ENCODE measurements at places on chromosomes 16 and 17.

- DNase-seq: no peak
Measured at GRCh38 chr17:60098578-60098977, 19.9 kb upstream of the HEATR6 start.

DNA sequence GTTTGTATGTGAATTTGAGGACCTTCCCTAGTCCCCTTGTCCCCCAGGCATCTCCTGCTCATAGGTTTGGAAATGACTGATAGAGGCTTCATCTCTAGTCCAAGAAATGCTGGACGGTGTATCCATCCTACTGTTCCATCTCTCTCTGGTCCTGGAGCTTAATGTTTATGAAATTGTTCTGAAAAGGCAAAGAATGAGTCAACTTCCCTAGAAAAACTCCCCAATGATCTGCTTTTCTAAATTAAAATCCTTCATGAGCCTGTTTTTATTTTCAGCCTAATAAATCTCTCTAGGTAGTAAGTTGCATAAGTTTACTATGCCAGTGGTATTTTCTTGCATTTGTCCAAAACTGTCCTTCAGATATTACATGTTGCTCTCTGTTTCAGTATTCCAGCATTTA lies 2.1 kb upstream of the IGSF6 start:
- DNase-seq: no peak

DNA sequence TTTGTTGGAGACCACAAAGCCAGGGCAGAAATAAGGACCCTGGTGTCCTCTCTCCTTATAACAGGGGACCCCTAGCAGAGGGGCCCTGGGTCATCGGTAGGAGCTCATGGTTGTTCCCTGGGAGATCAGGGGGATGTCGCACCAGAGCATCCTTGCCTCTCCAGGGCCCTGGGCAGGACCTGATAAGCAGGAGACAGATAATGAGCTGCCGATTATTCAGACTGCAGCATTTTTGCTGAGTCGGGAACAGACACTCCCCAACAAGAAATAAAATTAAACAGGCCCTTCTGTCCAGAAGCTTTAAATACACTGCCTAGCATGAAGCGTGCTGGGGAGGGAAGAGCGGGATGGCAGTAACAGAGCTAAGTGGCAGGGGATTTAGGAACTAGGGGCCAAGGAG lies 15.4 kb upstream of the GFAP start:
- DNase-seq: no peak

GRCh38 chr16:19289811-19290485 lies 4.4 kb downstream of the CLEC19A start:
- peak; percentile 36 for DNase-seq

DNA sequence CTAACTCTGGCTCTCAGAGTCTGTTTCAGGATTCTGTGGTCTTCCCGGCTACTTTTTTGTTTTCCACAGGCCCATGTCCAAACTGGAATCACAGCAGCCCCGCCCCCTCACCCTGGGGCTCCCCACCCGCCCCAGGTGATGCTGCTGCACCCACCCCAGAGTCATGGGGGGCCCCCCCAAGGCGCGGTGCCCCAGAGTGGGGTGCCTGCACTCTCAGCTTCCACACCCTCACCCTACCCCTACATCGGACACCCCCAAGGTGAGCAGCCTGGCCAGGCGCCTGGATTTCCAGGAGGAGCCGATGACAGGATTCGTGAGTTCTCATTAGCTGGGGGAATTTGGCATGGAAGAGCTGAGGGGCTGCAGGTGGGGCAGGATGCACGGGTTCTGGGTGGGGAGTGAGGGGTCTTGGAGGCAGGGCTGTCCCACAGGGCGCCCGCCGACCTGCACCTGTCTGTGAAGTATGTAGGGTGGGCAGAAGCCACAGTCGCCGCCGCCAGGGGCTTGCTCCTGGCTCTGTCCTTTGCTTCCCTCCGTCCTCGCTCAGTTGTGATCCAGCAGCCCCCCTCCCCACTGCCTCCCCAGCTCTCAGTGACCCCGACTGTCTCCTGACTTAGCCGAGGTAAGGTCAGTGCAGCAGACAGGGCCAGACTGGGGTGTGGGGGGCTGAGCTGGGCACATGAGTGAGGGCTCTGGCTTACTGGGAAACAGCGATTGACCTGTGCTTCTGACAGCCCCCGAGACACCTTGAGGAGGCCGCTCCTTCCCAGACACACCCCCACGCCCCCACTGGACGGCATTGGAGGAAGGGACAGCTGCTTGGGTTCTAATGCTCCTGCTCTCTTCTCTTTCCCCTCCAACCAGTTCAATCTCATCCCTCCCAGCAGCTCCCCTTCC lies 10.0 kb downstream of the TUFM start:
- DNase-seq: no peak

DNA sequence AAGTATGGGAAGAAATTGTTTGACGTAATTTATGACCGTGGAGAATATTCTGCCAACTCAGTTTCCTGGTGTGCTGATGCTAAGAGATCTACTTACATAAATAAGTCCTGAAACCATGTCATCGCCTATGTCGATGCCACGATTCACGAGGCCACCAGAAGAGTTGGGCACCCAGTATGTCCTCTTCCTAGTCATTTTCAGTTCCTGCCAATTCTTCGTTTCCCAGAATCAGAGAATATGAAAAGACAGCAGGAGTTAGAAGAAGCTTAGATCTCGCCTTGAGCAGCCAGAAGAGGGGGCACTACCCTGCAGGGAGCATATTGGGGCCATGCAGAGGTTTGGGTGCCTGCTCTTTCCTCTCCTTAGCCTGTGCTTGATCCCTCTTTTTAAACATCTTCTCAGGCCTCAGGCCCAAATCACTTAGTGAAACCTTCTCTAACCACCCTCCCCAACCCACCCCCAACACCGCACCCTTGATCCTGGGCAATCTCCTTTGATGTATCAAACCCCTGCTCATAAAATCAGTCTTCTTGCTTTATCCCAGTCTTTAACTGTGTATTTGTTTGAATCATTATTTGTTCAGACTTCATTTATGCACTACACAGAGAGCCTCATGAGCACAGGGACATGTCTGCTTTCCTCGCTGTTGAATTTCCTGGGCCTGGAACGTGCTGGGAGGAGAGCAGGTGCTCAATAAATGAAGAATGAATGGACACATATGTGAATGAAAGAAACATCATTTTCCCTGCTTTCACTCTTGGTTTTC lies 12.2 kb upstream of the LONP2 start:
- no peak for DNase-seq

- DNase-seq: no peak
Measured at GRCh38 chr17:58189436-58190146, 2.9 kb upstream of the EPX start.

DNA sequence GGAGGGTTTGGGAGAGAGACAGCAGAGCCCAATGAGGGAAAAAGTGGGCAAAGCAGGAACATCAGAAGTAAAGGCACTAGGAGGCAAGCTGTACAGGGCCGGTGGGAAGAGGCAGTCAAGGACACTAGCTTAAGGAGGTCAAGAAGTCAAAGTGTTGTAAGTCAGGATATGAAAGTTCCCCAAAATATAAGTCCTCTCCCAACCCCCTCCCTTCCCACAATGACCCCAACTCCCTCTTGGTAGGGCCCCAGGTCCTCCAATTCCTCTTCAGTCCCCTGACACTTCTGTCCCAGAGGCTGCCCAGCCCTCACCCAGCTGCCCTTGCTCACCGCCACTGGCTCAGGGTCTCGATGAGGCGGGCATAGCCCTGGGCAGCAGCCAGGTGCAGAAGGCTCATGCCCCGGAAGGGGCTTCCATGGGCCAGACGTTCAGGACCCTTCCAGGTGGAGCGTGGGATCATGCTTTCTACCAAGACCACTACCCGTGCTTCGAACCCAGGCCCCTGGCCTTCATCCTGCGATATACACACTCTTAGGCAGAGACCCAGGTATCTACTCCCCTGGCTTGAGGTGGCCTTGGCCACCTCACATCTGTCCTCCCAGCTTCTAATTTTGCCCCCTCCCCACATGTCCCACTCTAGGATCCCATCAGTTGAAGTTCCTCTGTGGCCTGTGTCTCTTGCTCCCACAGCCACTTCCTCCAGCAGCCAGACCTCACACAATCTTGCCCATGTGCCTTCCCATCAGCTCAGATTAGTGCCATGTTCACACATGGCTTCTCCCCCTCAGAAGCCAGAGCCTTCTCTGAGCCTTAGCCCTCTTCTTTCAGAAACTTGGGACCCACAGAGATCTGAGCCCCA lies 5.9 kb upstream of the SPAG7 start:
- no peak for DNase-seq

- no peak for DNase-seq
Measured at GRCh38 chr17:20983359-20983637, 59.5 kb downstream of the USP22 start.

DNA sequence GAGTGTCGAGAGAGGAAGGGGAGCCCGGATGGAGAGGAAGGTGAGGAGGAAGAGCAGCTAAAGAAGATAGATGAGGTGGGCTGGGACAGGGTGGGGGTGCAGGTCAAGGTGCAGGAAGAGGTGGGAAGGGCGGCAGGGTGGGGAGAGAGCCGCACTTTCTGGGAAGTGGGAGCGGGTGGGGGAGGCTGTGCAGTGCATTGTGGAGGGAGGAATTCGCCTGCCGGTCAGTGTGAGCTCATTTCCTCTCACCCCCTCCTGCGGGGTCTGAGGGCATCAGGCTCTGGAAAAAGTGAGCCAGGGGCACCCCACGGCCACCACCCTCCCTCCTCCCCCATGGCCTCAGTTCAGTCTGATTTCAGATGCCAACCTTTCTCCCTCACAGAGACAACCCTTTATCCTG lies 2.5 kb upstream of the ARHGAP23 start:
- no peak for DNase-seq

DNA sequence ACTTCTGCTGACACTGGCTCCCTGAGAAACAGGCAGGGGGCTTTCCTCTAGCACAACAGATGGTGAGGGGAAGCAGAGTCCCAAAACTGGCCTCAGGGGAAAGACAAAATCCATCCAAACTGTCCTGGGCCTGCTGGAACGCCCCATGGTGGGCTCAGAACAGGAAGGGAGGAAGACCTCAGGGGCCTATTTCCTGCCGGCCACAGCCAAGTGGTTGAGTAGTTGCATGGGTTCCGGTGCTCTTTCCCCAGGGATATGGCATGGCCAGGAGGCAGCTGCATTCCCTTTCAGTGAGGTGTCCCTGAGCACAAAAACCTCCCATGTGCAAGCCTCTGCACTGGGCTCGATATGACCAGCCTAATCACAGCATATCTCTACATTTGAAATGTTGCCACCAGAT lies 303.0 kb upstream of the IRX5 start:
- DNase-seq: no peak

DNA sequence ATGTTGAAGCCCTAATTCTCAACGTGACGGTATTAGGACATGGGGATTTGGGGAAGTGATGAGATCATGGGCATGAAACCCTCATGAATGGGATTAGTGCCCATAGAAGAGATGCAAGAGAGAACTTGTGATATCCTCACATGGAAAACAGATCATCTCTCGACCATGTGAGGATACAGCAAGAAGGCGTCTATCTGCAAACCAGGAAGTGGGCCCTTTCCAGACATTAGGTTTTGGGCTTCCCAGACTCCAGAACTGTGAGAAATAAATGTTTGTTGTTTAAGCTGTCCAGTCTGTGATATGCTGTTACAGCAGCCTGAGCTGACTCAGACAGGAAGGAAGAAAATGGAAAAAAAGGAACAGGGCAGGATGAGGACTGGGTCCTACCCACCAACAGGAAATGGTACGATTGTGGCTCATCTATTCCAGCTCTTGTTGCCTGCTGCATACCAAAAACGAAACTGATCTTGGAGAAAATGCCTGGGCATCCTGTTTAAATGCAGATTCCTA lies 21.9 kb upstream of the SSTR2 start:
- DNase-seq: no peak

DNA sequence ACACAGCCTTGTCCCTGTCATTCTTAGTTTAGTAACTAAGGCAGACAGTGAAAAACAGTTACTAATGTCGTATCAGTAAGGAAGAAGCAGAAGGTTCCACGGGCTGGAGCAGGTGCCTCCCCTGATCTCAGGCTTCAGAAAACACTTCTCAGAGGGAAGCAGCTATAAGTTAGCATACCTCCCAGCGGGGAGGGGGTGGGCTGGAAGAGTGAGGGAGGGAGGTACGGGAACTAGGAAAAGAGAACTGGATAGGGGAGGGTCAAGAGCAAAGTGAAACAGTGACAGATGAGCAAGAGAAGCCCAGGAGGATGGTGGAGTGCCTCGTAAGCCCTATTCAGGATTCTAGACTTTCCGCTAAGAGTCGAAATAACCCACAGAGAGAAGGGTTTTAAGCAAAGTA lies 186.3 kb upstream of the XYLT1 start:
- DNase-seq: no peak

DNA sequence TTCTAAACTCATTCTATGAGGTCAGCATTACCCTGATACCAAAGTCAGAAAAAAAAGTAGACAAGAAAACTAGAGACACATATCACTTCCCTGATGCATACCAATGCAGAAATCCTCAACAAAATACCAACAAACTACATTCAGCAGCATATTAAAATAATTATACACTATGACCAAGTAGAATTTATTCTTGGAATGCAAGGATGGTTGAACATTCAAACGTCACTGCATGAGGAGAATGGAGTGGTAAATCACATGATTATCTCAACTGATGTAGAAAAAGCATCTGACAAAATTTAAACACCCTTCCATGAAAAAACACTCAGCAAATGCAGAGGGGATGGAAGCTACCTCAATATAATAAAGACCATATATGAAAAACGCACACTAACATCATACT lies 155.0 kb upstream of the KCNJ18 start:
- no peak for DNase-seq

DNA sequence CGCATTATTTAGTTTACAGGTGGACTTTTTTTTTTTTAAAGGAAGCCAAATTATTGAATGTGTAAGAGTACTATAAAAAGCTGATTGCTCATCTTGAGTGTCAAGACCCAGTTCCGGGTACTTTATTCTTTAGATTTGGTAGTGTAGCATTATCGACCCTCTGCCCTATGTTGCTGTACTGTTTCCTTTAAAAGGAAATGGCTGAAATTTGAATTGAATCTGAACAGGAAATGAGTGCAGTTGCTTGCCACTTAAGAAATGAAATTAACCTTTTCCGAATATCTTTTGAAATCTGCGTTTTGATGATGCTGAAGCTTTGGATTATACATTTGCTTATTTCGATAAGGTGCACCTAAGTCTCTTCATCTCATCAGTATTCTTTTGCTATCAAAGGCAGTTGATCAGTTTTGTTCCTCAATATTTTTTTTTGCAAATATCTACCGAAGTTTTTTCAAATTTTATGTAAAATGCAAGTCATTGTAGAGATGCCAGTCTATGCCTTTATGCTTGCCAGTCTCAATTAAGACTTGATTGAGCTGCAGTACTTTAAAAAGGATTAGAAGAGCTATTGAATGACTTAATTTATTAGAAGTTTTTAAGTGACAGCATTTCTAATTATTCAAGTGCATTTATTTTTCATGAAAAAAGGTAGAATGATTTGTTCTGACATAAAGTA lies 1.8 kb downstream of the GGNBP2 start:
- DNase-seq: no peak

GRCh38 chr17:2266865-2267228 lies 36.7 kb downstream of the SMG6 start:
- DNase-seq: no peak

GRCh38 chr16:82651921-82652601 lies 25.3 kb downstream of the CDH13 start:
- DNase-seq: peak; percentile 69

GRCh38 chr17:40633871-40634270 lies 13.7 kb downstream of the SMARCE1 start:
- no peak for DNase-seq

GRCh38 chr16:85738923-85739715 lies 11.8 kb downstream of the C16orf74 start:
- DNase-seq: no peak

Measured in SK-N-DZ (cell line).